Thyroid gland (tissue), 4 donors: ENCODE measurements at places on chromosomes 4 and X.
A peak's percentile ranks its signal among the peaks of the same experiment; 100 is the strongest.

GRCh38 chrX:2538031-2538757, 37.4 kb upstream of the DHRSX start:
- H3K27ac ChIP-seq: no peak overlapping the region
- H3K36me3 ChIP-seq: no peaks in the 10 kb centered on the region
- H3K27me3 ChIP-seq: no peaks in the 10 kb centered on the region
- H3K4me1 ChIP-seq: no peaks in the 10 kb centered on the region
- no peak for DNase-seq
- no peak overlapping the region for H3K4me3 ChIP-seq

DNA sequence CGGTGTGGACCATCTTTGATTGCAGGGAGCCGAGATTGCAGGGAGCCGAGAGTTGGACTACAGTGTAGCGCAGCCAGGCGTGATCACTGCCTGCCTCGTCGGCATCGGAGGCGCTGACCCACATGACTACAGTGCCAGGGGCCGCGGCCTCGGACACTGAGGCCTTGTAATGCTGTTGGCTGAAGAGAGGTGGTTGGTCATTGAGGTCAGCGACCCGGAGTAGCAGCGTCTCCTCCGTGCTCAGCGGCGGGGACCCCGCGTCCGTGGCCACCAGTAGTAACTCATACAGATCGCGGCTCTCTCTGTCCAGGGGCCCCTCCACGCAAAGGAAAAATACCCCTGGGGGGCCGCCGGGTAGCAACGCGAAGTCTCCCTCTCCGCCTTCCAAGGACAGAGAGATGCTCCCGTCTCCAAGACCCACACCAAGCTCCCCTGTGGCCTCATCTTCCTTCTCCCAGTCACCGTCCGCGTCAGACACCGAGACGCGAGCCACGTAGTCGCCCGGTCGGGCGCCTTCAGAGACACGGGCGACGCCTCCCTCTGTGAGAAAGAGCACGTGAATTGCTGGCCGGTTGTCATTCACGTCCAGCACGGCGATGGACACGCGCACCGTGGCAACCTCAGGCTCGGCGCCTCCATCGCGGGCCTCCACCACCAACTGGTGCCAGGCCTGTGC, 1.9 kb downstream of the DCHS2 start:
- no peaks in the 10 kb centered on the region for H3K36me3 ChIP-seq
- no peak overlapping the region for H3K4me3 ChIP-seq
- no peak for DNase-seq
- no peak overlapping the region for H3K27ac ChIP-seq
- H3K27me3 ChIP-seq: peaks cover 8% of the 10 kb centered on the region

DNA sequence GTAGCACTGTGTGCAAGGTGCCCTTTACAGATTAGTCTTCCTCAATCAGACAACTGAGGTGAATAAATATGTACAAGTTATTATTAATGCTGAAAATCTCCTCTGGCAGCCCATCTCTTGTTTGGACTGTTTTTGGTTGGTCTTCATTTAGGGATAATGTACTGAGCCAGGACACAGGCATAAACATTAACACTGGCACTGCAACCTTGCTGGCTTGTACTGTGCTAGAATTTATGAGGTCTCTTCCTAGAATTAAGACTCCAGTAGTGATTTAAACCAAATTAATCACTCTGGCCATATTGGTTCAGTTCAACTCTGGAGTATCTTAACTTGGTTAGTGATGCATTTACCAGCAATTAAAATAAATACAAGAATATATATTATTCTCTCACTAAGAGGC, 244.7 kb upstream of the GK2 start:
- H3K27me3 ChIP-seq: no peaks in the 10 kb centered on the region
- no peak for DNase-seq
- H3K4me1 ChIP-seq: no peaks in the 10 kb centered on the region
- no peaks in the 10 kb centered on the region for H3K36me3 ChIP-seq

- no peak overlapping the region for H3K4me3 ChIP-seq
- DNase-seq: peak; percentile 48
- H3K4me1 ChIP-seq: peaks cover 4% of the 10 kb centered on the region
- H3K27ac ChIP-seq: no peak overlapping the region
- no peaks in the 10 kb centered on the region for H3K36me3 ChIP-seq
Observed at GRCh38 chr4:93710847-93711430, 117.6 kb upstream of the ATOH1 start.

- H3K4me3 ChIP-seq: no peak overlapping the region
- H3K27ac ChIP-seq: no peak overlapping the region
- no peak for DNase-seq
- H3K36me3 ChIP-seq: no peaks in the 10 kb centered on the region
- H3K27me3 ChIP-seq: no peaks in the 10 kb centered on the region
- no peaks in the 10 kb centered on the region for H3K4me1 ChIP-seq
Observed at GRCh38 chrX:132738951-132739350, 219.5 kb downstream of the HS6ST2 start.
